ENCODE measurements at places on chromosomes 6 and 20.
A peak's percentile ranks its signal among the peaks of the same experiment; 100 is the strongest.

GRCh38 chr20:39259010-39259803 lies 297.1 kb downstream of the DHX35 start:
- peak; percentile 9 for DNase-seq

- DNase-seq = no peak
Measured at GRCh38 chr20:20772497-20773085, 60.1 kb upstream of the RALGAPA2 start.

DNA sequence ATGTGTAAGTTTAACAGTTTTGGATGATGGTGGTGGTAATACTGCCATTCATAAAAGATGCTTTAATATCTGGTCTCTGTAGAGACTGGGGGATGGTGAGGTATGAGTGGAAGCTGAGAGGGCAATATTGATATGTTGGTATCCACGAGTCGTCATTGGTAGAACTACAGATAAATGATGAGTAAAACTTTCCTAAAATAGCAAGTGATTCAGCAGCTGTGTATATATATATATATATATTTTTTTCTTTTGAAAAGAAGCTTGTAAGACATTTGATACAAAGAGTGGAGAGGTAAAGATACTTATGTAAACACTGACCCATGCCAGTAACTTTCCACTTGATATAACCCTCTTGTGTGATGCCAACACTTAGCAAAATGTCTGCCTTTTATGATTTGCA lies 41.7 kb upstream of the CITED2 start:
- no peak for DNase-seq

GRCh38 chr6:64985726-64986125 lies 721.3 kb downstream of the EYS start:
- DNase-seq = no peak

DNA sequence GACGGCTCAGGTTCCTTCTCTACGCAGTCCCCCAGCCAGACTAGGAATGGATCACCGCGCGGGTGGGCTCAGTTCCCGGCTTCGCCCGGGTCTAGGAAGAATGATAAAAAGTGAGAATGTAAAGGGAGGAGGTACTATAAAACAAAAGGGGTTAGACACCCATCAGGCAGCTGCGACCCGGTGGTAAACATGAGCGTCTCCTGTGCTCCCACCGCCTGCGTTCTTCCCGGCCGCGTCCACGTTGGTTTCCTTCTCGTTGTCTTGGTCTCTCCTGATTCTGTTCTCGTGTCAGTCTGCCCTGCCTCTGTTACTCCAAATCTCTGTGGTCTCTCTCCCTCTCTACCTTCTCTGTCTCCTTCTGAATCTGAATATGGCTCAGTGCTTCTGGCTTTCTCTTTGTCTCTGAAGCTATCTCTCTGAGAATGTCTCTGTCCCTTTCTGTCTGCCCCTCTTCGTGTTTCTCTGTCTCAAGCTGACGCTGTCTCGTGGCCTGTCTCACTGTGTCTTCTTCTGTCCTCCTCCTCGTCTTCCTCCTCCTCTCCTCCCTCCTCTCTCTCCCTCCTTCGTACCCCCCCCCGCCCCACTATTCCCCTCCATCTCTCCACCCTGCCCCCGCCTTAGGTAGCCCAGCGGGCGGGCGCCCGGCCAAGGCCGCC lies 41.6 kb upstream of the FOXP4 start:
- DNase-seq = no peak

- DNase-seq = no peak
Measured at GRCh38 chr20:32112841-32113240, 3.3 kb downstream of the TM9SF4 start.

GRCh38 chr6:156250593-156250992 lies 526.6 kb upstream of the ARID1B start:
- DNase-seq = no peak
